Inflammatory macrophage (primary cell): ENCODE measurements at places on chromosomes 6 and 20.

GRCh38 chr20:51420111-51420510 lies 122.4 kb downstream of the NFATC2 start:
- no peak for DNase-seq

DNA sequence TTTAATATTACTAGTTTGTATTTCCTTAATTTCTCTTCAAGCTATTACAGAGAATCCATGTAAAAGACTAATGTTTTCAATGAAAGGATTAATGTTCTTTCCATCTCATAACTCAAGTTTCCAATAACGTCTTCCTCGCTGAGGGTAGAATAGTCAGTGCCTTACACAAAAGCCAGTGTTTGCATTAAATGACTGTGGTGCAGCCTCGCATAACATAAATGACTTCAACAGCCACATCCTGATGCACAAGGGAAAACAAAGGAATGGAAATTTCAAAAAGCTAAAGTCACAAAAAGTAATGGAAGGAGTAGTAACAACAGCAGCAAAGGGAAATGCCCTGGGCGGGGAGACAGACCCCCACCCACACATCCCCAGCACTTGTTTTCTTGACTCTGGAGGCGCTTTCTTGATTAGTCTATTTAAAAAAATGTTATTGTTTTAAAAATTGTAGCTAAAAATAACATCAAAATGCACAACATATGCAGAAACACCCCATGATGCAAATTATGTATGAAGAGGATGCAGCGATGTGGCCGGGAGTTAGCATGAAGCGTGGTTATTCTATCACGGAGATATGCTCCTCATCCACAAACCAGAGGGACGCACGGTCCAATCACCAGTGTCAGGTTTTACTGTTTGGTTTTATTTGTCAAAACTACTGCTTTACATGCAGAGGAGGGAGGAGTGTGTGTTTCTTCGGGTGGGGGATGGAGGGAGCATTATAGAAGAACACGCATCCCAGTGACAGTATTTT lies 228.6 kb downstream of the GMPR start:
- DNase-seq, result no peak

DNA sequence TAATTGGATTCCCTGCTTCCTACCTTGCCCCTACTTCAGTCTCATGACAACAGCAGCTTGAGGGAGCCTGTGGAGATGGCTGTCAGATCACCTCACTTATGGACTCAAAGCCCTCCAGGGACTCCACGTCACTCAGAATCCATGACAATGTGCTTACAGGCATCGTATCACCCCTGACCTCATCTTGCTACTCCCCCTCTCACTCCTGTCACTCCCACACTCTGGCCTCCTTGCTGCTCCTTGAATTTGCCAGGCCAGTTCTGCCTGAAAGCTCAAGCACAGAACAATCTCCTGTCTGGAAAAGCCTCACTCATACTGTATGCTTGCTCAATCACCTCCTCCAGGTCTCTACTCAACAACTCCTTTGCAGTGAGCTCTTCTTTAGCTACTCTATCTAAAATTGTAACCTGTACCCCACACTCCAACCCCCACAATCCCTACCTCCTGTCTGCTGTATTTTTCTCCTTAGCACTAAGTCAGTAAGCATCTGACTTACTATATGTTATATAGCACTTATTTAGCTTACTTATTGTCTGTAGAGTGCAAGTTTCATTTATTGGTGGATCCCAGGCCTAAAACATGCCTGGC lies 10.7 kb upstream of the GSTA4 start:
- DNase-seq, result no peak

- DNase-seq, result no peak
Observed at GRCh38 chr6:68779366-68779765, 144.3 kb downstream of the ADGRB3 start.

GRCh38 chr6:134632024-134632423 lies 314.1 kb upstream of the SGK1 start:
- peak; percentile 47 for DNase-seq

GRCh38 chr20:32963176-32963575 lies 41.1 kb downstream of the SUN5 start:
- DNase-seq, result no peak

GRCh38 chr20:37584238-37584807 lies 56.6 kb upstream of the BLCAP start:
- no peak for DNase-seq
